ENCODE measurements at places on chromosomes 4 and X.

DNA sequence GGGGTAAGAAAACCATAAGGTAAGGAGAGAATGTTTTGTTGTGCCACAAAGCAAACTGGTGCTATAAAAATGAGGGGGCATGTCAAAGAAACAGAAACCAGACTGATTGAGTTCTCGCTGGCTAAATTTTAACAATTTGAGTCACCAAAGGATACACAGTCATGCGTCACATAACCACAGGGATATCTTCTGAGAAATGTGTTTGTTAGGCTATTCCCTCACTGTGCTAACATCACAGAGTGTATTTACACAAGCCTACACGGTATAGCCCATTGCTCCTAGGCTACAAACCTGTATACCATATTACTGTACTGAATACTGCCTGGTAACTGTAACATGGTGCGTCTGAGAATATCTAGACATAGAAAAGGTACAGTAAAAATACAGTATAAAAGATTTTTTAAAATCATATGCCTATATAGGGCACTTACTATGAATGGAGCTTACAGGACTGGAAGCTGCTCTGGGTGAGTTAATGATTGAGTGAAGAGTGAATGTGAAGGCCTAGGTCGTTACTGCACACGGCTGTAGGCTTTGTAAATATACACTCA is 50.1 kb downstream of the FBXW7 start:
- DNase-seq: no peak

GRCh38 chr4:2691313-2691712 is 64.8 kb downstream of the TNIP2 start:
- DNase-seq: no peak

DNA sequence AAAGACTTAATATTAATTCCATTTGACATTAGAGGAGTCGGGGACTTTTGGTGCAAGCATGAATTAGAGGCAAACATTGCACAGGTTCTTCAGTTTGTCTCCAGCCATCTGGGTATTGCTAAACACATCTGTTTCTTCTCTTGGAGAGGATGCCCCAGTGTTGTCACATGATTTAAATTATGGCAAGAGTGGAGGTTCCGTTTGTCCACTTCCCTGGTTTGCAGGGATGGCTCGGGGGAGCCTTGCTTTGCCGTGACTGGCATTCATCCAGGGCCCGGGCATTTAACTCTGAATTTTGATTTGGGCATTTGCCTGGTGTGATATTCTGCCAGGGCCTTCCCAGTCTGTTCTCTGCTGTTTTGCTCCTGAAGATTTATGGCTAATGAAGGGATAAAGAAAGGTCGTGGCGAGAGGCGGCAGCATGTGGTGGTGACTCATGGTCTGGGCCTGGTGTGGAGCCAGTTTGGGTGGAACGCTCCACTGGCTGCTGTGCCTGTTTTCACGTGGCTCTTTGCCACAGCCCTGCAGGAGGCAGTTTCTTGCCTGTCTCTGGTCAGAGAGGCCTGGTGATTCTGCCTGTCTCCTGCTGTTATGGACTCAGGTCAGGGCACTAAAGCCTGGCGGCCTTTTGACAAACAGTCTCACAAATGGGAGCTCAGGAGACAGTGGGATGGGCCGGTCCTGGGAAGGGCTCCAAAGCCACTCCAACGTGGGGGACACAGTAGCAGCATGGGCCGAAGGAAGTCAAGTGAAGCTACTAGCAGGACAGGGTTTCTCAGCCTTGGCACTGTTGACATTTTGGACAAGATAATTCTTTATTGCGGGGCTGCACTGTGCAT is 99.4 kb upstream of the PGRMC2 start:
- DNase-seq: peak; percentile 95

GRCh38 chr4:142329313-142329712 is 516.8 kb downstream of the INPP4B start:
- DNase-seq: no peak

GRCh38 chrX:120664081-120664480 is 34.2 kb upstream of the C1GALT1C1 start:
- DNase-seq: no peak

DNA sequence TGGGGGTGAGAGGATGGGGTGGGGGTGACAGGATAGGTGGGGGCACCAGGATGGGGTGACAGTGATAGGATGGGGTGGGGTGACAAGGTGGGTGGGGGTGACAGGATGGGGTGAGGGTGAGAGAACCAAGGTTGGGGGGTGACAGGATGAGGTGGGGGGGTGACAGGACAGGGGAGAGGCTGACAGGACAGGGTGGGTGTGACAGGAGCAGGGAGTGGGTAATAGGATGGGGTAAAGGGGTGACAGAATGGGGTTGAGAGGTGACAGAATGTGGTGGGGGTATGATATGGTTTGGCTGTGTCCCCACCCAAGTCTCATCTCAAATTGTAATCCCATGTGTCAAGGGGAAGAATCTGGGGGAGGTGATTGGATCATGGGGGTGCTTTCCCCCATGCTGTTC is 26.0 kb downstream of the RNF212 start:
- DNase-seq: no peak

DNA sequence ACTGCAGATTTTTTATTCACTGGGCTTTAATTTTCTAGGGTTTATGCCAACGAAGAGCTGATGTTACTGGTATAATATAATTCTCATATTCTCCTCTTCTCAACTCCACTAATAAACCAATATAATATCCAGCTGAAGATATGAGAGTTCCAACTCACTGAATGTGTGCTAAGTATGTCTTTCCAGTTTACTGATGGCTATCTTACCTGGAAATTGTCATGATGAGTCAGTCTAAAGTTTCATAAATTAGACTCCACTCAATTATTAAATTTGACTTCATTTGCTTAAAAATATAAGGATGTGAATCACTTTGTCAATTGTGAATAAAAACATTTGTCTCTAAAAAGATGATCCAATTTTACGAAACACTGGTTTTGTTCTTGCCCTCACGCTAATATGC is 28.4 kb downstream of the STBD1 start:
- no peak for DNase-seq

DNA sequence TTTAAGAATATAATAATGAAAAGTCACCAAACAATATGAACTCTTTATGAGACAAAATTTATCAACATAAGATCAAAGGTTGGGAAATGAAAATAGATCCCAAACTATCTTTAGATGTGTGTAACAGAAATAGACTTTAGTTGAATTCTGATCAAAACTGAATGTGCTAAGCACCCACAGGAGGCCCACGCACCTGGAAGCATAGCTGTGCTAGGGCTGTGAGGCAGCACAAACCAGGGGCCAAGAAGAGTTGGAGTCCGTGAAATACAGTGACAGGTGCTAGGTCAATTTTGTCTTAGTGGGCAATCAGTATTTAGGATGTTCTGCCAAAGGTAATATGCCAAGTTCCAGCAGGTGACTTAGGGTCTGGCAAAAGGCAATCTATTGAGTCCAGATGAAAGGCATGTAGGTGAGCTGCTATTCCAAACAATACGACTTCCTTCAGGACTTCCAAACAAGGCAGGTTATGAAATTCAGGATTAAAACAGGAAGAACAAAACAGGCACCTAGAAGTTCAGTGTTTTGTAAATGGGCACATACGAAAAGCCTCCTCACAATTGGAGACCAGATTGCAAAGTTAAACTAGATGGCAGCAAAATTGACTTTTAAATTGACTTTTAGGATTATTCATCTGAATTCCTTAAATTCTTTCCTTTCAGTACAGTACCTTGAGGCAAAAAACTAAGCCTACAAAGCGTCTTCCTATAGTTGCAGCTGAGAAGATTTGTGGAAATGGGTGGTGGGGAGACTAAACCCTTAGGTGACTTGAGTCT is 4.7 kb upstream of the PCDH18 start:
- no peak for DNase-seq

- DNase-seq: no peak
Observed at GRCh38 chr4:183563874-183564273, 59.0 kb downstream of the ING2 start.

DNA sequence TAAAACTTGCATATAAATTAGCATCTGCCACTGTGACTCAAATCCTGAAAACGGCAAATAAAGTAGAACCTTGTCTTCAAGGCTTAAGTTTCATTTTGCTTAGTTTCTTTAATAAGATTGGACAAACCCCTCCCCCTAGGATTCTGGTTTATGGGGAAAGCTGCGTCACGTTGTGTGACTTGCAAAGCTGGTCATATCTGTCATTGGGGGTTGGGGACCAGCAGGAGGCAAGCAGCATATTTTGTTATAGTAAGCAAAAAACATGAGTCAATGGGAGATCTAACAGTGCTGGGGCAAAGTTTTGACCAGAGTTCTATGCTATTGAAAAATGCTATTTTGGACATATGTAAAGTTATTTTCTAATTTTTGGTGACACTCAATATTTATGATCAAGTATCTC is 407.3 kb downstream of the PCDH18 start:
- DNase-seq: peak; percentile 13

- DNase-seq: no peak
Observed at GRCh38 chr4:69096111-69096656, at the start of gene UGT2B7. Gene UGT2B7 (plus strand): TSS chr4:69096474. CDS start chr4:69096521, 47 bp downstream.

DNA sequence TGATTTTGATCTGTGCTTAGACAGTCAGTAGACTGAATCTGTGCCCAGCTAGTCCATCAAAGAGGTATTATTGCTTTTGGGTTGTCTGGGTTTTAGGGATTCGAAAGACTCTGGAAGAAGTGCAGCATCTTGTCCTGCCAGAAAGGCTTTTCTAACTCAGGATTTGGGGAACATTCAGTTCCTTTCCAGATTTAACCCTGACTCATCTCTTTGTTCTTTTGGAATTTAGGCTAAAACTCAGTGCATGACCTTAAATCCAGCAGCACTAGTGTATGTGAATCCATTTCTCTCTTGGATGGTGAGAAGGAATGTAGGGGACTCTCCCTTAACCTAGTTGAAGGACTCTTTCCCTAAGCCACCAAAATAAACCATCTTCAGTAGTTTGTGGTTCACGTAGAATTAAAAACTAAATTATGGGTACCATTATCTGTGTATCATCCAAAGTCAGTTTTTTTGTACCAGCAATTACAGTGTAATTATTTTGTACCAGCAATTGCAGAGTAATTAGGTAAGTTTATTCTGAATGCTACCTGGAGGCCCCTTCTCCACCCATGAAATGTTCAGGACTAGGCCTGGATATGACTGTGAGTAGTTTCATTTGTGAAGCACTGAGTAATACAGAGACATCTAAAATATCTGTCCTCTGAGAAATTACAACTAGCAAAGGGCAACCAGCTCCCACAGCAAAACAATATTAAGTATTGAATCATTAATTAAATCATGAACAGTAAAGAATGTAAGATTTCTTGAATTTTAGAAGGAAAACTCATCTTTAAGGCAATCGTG is 384.0 kb downstream of the TMA16 start:
- DNase-seq: no peak

- DNase-seq: no peak
Observed at GRCh38 chrX:101977106-101977505, 45.3 kb upstream of the ZMAT1 start.

DNA sequence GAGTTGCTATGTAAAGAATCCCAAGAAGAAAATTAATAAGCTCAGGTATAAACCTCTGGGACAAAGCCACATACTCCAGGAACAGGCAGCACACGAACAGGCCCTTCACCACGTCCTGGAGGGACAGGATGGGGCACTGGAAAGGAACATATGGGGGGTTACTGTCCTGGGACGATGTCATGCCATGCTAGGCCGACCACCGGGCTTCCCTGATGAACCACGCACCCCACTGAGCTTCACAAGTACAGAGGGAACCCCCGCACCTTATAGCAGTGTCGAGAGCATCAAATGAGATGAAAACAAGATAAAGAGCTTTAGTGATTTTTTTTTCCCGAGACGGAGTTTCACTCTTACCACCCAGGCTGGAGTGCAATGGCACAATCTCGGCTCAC is 19.1 kb downstream of the NOP14 start:
- no peak for DNase-seq

- no peak for DNase-seq
Observed at GRCh38 chr4:74961230-74961629, 28.3 kb downstream of the PARM1 start.

GRCh38 chr4:71063711-71064110 is 70.3 kb downstream of the DCK start:
- DNase-seq: no peak

GRCh38 chrX:136447968-136448367 is 39.8 kb upstream of the BRS3 start:
- DNase-seq: no peak

DNA sequence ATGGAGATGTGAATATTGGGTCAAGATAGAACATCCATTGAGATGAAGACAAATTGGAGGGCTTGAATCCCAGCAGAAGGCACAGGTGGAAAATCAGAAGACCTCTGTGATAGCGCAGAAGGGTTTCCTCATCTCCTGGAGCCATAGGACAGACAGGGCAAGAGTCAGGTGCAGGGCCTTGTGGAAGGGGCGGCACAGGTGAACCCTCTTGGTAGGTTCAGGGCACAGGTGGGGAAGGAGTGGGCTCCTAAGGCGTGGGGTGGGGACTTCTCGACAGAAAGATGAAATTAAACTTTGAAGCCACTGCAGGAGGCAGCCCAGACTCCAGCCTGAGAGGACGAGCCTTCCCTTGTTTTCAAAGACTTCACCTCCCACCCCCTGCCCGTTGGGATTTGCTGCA is 9.3 kb upstream of the RGS12 start:
- no peak for DNase-seq

DNA sequence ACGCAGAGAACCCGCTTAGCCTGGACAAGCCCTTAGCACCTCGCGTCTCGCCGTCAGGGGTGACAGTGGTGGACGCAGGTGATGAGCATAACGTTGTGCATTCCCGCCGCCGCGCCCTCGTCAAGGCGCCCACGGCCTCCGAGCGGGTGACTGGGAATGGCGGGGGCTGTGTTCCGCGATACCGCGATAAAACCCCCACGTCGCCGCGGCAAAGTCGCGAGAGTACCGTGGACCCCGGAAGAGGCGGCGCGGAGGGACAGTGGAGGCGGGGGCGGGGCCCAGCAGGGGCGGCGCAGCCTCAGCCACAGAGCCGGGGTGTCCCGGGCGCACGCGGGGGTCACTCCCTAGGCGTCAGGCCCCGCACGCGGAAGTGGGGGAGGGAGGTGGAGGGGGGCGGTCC is 53.8 kb downstream of the ZFYVE28 start:
- DNase-seq: no peak

DNA sequence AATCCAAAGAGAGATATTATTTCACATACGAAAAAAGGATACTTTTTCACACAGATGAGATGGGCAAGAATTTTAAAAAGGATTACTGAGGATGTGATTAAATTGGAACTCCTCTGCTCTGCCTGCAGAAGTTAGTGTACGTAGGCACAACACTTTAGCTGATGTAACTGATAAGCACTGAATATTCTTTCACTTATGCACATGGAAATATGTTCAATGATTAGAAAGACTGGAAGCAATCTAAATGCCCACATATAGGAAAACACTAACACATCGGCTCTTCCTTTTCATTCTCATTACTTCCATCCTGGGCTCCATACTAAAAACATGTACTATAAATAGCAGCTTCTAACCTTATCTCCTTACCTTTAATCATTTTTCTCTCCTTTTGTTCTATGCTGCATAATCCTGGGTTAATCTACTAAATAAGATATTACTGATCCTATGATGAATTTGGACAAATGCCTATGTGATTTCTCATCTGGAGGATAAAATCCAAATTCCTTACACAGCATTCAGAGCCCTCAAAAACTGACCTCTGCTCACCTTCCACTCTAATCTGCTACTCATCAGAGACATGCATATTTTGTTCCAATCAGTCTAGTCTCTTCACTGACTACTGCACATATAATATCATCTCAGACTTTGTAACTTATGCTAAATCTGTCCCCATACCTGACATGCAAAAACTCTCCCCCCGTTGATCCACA is 197.8 kb downstream of the PDGFC start:
- no peak for DNase-seq

- no peak for DNase-seq
Observed at GRCh38 chrX:110138557-110138956, 135.6 kb downstream of the TMEM164 start.

GRCh38 chrX:12002876-12003275 is 135.4 kb upstream of the FRMPD4 start:
- DNase-seq: no peak

All from BE2C (cell line).